SJCRH30 (cell line): ENCODE measurements at places on chromosomes 2 and 18. TPM values are rescaled to one million over a fixed set of nuclear protein-coding genes. Genes with fewer than 3 reads are reported as not detected.

DNA sequence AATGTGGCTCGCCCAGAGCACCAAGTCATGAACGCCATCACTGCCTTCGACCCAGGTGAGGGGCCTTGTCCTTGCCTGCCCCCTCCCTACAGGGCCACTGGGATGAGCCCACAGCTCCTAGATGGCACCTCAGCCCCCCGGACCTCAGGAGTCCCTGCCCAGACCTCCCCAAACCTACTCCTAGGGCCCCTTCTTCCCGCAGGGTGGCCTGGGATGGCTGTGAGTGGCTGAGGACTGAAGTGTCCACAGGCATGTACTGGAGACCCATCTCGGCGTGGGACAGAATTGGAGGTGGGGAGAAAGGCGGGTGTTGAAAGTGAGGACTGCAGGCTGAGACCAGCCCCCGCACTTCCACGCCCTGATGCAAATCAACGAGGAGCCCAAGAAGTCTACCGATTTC lies 2.8 kb upstream of the TUBB6 start:
- no peak for DNase-seq

GRCh38 chr2:184463102-184463865 lies 135.0 kb upstream of the ZNF804A start:
- DNase-seq, result no peak

- no peak for DNase-seq
Observed at GRCh38 chr2:7363906-7364305, 446.7 kb downstream of the RNF144A start.

DNA sequence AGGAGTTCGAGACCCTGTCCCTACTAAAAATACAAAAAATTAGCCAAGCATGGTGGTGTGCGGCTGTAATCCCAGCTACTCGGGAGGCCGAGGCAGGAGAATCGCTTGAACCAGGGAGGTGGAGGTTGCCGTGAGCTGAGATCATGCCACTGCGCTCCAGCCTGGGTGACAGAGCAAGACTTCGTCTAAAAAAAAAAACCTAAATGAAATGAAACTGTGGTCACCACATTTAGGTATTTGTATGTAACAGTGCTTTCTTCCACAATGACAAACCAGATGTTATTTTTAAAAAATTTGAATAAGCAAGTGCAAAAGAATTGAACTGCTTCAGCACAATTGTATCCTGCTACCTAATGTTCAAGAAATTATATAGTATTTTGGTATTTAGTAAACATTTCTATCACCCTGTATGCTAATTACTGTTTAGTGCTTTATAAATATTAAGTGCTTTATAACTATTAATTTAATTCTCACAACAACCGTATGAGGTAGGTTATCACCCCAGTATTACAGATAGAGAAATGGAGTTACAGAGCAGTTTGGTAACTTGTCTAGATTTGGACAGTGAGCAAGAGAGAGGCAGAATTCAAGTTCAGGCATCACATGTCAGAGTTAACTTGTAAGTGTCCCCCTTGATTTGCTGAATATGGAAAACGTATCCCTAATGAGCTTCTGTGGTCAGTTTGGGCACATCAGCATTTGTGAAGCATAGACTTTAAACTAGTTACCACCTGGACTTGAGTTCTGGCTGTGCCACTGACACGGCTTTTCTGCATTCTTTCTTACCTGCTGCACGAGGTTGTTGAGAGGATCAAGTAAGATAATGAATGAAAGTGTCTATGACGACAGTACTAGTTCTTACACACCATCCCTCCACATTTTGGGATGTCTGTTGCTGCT lies 14.4 kb downstream of the PHLPP1 start:
- DNase-seq, result no peak

- no peak for DNase-seq
Observed at GRCh38 chr2:47720559-47720958, 62.4 kb upstream of the MSH6 start.

DNA sequence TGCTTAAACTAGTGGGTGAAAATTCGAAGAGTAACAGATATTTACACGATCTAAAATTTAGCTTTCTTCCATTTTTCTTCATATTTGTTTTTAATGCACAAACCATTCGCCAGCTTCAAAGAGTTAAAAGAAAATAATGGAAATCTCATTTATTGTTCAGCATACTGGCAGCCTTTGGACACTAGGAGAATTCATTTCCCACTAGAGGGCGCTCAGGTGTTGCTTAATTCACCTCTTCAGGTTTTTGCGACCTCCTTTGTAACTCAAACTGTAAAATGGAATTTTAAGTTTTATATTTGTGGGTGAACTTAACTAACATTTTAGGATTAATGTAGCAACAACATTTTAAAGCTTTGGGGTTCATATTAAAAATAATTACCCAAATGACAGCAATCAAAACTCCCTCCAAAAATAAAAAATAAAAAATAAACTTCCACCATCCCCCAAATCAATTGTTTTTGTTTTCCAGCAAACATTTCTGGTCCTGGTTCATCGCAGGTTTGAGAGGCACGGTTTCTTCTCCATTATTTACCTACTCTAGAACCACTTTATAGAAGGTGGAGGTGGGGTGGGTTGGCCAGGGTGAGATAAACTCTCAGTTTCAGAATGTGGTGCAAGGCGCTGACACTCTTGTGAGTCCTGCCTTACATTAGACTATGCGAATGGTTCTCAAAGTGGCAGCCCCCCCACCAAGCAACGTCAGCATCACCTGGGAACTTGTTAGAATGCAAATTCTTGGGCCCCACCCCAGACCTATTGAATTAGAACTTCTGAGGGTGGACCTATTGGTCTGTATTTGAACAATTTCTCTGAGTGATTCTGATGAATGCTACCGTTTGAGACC lies 24.7 kb upstream of the PNPT1 start:
- DNase-seq, result peak; percentile 88

GRCh38 chr18:52334896-52335295 lies 5.1 kb upstream of the DCC start:
- no peak for DNase-seq

DNA sequence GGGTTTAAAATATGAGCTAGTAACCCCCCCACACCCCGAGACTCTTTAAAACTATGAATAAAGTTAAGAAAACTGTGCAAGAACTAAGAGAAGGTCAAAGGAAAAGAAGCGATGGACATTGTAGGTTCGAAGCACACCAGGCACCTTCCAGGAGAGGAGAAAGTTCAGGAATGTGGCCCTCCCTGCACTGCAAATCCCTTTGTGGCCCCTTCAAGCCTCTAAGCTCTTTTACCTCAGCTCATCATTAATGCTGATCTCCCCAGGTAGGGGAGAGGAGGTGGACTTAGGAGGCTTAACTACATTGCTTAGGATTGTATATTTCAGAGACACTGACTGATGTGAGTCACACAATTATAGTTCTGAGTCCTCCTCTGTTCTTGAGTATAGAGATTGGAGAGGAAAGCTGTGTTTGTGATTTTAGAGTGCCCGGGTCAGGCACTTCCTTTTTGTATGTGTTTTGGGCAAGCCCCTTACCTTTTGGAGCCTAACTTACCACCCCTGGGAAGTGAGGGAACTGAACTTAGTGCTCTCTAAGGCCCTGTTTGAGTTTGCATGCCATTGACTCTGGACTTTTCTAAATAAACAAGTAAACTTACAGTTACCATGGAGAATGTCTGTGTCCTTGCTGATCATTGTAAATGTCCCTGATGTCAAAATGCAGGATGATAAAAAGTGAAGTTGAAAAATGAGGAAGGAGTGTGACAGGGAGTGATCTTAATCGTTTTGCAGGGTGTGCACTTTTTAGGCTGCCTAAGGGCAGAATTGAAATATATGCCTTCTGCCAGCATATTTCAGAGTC lies 140.8 kb upstream of the ZEB2 start:
- DNase-seq, result no peak

- DNase-seq, result no peak
Observed at GRCh38 chr2:25230948-25231311, 62.5 kb upstream of the POMC start.

DNA sequence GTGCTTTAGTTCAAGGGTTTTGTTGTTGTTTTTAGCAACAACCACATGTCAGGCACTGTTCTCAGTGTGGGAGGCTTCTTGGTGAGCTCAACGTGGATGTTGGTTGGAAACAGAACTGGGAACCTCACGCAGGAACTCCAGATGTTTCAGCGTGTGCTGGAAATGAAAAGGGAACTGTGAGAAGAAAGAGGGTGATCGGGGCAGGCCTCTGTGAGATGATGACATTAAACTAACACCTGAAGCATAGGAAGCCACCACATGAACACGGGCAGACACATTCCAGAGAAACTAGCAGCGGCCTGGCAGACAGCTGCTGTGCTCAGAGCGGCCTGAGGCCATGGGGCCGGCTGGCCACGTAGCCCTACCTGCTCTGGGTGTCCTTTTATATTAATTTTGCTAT lies 66.4 kb downstream of the COA5 start:
- DNase-seq, result no peak

DNA sequence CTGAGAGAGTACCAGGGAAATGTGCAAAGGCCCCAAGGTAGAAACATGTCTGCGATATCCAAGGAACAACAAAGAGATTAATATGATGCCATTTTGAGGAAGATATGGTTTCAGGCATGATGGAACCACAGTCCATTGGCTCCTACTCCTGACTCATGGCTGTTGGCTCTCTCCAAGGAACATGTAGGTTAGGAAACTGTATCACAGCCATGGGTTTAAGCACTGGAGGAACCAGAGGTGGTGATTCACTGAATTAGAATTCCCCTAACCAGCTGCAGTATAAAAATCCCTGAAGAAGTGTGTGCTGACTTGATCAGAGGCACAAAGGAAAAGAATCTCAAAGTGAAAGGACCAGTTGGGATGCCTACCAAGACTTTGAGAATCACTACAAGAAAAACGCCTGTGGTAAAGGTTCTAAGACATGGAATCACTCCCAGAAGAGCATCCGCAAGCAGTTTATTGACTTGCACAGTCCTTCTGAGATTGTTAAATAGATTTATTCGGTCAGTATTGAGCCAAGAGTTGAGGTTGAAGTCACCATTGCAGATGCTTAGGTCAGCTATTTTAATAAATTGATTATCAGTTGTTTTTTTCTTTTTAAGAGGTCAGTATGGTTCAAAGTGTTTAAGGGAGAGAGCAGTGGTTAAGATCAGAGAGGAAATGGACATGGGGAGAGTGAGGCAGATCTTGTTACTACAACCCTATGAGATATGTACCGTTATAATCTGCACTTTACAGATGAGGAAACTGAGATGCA lies 110.7 kb upstream of the OTX1 start:
- peak; percentile 12 for DNase-seq

DNA sequence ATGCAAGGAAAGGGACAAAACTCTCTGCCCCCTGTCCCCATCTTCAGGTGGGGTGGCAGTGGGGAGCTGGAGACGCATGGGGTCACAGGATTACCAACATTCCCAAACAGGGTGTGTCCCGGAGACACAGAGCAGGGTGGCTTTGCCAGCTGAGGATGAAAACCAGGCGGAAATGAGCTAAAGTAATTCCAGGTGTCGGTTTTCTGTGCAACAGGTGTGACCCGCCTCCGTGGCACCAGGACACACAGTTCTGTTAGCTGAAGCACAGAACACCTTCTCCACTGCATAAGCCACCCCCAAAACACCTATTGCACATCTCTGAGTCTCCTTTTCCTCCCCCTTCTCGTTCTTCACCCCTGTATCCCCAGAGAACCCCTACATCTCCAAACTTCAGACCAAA lies 122.7 kb upstream of the GLI2 start:
- DNase-seq, result no peak

- DNase-seq, result no peak
Observed at GRCh38 chr2:85635636-85636035, 19.6 kb downstream of the USP39 start.

GRCh38 chr18:43547456-43547855 lies 270.2 kb upstream of the SYT4 start:
- no peak for DNase-seq

DNA sequence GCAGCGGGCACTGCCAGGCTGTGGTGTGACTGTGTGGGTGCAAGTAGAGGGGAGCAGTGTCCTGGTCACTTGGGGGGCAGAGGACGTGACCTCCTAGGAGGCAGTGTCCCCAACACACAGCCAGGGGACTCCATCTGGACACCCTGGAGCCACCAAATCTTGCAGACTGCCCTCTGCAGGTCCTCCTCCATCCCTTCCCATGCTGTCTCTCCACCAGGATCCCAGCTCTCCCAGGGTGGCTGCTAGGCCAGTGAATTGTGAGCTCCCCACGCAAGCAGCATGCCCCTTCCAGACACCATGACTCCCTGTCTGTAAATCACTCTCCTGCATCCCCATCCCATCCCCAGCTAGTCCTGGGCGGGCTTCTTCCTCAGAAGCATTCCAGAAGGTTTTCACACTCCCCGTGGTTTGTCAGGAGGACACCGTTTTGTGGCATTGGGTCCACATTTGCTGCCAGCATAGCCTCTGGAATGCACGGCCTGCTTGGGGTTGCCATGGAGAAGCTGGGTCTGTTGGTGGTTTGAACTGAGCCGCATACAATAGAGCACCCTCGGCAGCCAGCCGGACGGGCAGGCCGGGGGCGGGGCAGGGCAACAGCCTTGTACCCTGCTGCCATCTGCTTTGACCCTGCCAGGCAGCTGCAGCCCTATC lies 210.7 kb downstream of the KLHL29 start:
- peak; percentile 79 for DNase-seq

- DNase-seq, result peak; percentile 17
Observed at GRCh38 chr2:12824351-12824777, 107.6 kb downstream of the TRIB2 start.

DNA sequence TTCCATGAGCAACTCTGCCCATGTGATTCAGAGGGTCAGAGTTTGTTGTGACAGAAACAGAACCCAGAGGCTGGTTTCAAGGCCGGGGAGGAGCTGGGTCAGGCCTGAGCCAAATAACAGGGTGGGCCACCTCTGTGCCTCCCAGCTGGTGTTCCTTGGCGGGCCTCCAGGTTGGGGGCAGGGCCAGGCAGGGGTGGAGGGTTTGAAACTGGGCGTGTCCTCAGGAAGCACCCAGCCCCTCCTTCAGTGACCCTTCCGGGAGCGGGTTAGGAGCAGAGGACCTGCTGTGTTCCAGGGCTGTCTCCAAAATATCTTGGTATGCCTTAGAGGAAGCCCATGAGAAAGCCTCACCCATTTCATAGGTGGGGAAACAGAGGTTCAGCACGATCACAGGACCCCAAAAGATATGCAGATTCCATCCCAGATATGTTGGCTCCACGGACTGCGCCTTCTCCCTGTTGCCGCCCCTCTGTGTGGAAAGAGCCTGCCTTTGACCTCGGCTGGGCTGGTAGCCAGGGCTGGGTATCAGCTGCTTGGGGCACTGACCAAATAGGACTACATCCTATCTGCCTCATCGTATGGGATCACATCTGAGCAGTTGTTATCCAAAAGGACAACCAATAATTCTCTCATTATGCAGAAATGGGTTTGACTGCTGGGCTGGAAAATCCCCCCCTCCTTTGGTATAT lies 74.8 kb upstream of the GLI2 start:
- no peak for DNase-seq

The TTN gene
- 26.2 and 35.0 TPM in 2 replicates for total RNA-seq

The ABCB11 gene
- total RNA-seq, result not detected in 2 replicates

The DSG2 gene
- total RNA-seq, result 4.8 and 4.9 TPM in 2 replicates

The TFPI gene
- 64.2 and 66.2 TPM in 2 replicates for total RNA-seq

The CD8B2 gene
- not detected in 2 replicates for total RNA-seq

The NETO1 gene
- not detected in 2 replicates for total RNA-seq

The NR4A2 gene
- 0.46 and 0.51 TPM in 2 replicates for total RNA-seq

The ACKR3 gene
- total RNA-seq, result 85.2 and 87.5 TPM in 2 replicates

The TDRD15 gene
- 0.02 TPM in 1 of 2 replicates, not detected in the other for total RNA-seq

The KLHL29 gene
- 30.8 and 34.1 TPM in 2 replicates for total RNA-seq

The IL1RL2 gene
- total RNA-seq, result not detected in 2 replicates

The OSBPL1A gene
- total RNA-seq, result 14.8 and 16.4 TPM in 2 replicates

The SCN2A gene
- not detected in 2 replicates for total RNA-seq

The KHK gene
- 0.30 and 0.63 TPM in 2 replicates for total RNA-seq

The SULT6B1 gene
- not detected in 2 replicates for total RNA-seq
